ENCODE measurements at places on chromosomes 7 and 10.

GRCh38 chr7:135224027-135224426 is 9.6 kb upstream of the STRA8 start:
- peak; percentile 57 for DNase-seq

GRCh38 chr10:38605153-38605661 is 511.1 kb downstream of the ZNF37A start:
- peak; percentile 1 for DNase-seq

DNA sequence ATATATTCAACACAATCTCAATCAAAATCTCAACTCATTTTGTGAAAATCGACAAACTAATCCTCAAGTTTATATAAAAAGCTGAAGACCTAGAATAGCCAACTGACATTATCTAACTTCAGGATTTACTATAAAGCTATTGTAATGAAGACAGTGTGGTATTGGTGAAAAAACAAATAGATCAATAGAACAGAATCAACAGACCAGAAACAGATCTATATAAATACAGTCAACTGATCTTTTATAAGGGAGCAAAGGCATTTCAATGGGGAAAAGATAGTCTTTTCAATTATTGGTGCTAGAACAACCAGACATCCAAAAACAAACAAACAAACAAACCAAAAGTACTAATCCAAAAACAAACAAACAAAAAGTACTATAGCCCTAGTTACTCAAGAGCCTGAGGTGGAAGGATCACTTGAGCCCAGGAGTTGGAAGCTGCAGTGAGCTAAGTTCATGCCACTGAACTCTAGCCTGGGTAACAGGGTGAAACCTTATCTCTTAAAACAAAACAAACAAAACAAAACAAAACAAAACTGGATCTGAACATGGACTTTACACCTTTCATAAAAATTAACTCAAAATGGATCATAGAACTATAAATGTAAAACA is 26.6 kb upstream of the AKR1D1 start:
- no peak for DNase-seq

GRCh38 chr7:98204670-98205069 is 6.6 kb upstream of the BHLHA15 start:
- DNase-seq, result no peak

- no peak for DNase-seq
These were observed 800.0 kb downstream of the LRMDA start for GRCh38 chr10:76231286-76231934.

DNA sequence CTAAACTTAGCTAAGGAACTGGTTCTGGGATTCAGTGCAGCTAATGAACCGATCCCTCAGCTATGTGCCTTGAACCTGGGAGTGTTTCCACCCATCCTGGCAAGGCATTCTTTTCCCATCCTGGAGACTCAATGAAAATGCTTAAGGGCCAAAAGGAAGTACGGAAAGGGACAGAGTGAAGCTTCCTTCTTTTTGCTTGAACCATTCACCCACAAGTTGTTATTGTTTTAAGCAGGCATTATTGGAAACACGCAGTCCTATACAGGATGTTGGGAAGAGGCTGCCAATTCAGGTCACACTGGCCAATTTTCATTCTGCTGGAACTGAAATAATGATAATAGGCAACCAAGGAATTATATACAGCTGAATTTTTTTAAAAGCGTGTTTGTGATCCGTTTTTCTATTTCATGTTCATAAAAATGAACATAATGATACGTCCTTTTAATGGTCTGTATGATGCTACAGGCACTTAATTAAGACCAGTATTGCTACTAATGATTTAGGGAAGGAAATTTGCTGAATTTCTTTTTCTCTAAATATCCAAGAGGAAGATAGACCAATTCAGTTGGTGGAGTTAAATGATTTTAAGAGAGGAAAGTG is 57.8 kb upstream of the FZD1 start:
- no peak for DNase-seq

GRCh38 chr10:44291091-44291490 is 93.8 kb downstream of the CXCL12 start:
- no peak for DNase-seq

- DNase-seq, result peak; percentile 91
These were observed 40.3 kb downstream of the NRCAM start for GRCh38 chr7:108415821-108416536.

GRCh38 chr7:106270122-106270977 is 14.4 kb downstream of the NAMPT start:
- no peak for DNase-seq

DNA sequence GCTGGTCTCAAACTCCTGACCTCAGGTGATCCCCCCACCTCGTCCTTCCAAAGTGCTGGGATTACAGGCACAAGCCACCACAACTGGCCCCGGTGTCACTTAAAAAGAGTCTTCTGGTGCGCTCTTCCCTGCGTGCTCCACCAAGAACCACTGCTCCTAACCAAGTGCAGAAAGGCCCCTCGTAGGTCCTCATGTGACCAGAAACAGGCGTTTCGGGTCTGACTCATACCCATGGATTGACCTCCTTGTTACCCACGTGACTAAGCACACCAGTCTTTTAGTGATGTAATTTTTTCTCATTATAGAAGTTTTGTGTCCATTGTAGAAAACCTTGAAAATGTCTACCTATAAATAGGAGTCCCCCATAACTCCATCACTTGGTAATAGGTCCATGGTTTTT is 13.9 kb downstream of the FKBP6 start:
- peak; percentile 19 for DNase-seq

GRCh38 chr10:69659241-69660038 is 29.4 kb downstream of the FAM241B start:
- DNase-seq, result no peak

- no peak for DNase-seq
These were observed 23.7 kb downstream of the BTBD16 start for GRCh38 chr10:122294511-122295450.

DNA sequence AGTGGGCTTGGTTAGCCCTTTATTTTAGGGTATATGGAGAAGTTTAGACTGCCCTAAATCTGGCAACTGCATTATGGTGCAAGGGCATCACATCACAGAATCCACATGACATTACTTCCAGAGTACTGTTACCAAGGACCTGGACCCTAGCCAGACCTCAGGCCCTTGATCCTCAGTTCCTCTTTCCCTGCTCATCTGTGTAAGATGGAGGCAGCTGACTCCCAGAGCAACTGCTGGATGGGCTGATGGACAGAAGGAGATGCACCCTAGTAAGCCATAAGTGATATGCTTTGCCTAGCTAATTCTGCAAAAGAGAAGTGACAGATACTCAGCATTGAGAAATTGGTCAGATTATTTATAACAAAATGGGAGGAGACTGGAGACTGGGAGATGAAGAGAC is 131.7 kb downstream of the DYNC1I1 start:
- peak; percentile 50 for DNase-seq

DNA sequence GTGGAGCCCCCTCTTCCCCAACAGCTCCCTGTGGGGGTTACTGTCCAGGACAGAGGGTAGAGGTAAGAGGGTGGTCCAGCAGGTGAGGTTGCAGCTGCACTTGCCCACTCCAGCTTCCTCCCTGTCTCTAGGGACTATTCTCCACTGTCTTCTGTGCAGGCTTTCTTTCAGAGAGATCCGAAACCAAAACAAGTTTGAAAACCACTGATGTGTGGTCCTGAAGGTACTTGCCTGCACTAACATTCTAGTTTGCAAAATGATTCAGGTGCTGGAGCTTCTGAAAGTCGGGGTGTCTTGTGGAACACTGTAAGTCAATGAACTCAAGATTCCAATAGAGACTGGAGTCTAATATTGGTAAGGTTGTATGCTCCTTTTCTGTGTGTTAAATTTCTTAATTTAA is 63.1 kb downstream of the BLNK start:
- DNase-seq, result no peak

GRCh38 chr10:102375867-102376266 is 19.6 kb upstream of the NFKB2 start:
- no peak for DNase-seq

DNA sequence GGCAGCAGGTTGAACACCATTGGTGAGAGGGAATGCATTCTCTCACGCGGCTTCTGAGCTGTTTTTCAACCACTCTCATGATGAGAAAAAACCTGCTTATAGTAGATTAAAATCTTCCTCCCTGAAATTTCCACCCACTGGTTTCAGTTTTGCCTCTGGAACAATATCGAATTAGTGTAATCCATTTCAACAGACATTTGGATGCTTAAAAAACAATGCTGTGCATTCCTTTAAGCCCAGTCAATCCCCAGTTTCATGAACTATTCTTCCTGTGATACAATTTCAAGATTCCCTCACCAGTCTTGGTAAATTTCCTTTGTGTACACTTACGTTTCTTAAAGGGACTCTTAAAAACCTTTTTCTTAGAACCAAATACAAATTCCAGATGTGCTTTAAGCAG is 89.6 kb downstream of the ITIH5 start:
- DNase-seq, result no peak

GRCh38 chr10:98519841-98520240 is 73.1 kb upstream of the HPS1 start:
- DNase-seq, result no peak

- no peak for DNase-seq
These were observed 575.0 kb upstream of the MGMT start for GRCh38 chr10:128892005-128892404.

- no peak for DNase-seq
These were observed 6.9 kb upstream of the RGS10 start for GRCh38 chr10:119549247-119549999.

GRCh38 chr7:151122276-151122675 is 36.0 kb downstream of the AGAP3 start:
- DNase-seq, result no peak

DNA sequence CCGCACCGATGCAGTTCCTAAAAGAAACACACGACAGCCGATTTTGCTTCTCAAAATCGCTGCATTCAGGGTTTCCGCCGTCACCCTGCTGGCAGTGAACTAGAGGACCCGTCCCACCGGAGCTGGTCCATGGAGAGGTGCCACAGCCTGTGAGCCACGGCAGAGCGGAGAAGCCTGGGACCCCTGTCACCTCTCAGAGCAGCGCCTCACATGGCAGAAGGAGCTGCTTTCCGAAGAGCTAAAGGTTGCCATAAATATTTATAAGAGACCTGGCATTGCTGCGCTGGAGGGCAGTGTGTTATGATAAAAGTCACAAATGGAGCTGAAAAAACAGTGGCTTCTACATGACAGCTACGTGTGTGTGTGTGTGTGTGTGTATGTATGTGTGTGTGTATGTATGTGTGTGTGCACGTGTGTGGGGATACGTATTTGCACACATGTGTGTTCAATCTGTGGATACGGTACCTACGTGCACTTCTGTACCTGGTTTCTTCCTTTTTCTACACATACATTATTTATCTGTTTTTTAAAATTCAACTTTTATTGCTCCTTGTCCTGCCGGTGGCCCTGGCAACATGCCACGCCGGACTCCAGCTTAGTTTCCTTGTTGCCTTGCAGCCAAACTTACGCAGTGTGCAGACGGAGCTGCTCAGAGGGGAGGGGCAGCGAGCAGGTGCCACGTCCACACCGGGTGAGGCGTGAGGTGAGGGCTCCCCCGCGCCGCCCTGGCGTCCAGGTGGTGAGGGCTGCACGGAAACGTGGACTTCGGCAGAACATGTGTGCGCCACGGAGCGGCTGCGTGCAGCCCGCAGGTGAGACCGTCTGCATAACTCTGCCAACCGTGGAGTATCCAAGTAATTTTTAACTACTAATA is 115.2 kb upstream of the PITRM1 start:
- DNase-seq, result no peak

- DNase-seq, result no peak
These were observed 251.6 kb upstream of the MEOX2 start for GRCh38 chr7:15938115-15938514.

GRCh38 chr7:99268577-99268908 is 4.1 kb upstream of the MYH16 start:
- DNase-seq, result no peak

GRCh38 chr7:99102809-99103690 is 40.9 kb downstream of the SMURF1 start:
- DNase-seq, result no peak

Data from hematopoietic multipotent progenitor cell treated with erythropoietin and hydrocortisone succinate and interleukin-3 and kit ligand, for 4 days (in vitro differentiated cells).